ENCODE measurements at places on chromosomes 2 and 18.

DNA sequence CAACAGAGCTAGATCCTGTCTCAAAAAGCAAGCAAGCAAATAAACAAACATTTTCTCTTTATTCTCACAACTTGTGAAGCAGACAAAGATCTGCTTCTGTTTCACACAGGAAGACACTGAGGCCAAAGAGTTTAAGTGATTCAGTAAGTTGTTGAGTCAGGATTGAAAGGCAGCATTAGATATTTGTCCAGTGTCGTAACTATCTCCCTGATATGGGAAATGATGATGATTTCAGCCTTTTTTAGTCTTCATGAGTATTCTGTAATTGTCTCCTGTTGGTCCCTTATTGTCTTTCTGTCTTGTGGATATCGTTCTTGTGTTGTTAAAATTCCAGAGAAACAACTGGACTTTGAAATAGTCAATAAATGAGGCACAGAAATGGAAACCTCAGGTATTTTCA is 59.6 kb downstream of the GATA6 start:
- DNase-seq = no peak

DNA sequence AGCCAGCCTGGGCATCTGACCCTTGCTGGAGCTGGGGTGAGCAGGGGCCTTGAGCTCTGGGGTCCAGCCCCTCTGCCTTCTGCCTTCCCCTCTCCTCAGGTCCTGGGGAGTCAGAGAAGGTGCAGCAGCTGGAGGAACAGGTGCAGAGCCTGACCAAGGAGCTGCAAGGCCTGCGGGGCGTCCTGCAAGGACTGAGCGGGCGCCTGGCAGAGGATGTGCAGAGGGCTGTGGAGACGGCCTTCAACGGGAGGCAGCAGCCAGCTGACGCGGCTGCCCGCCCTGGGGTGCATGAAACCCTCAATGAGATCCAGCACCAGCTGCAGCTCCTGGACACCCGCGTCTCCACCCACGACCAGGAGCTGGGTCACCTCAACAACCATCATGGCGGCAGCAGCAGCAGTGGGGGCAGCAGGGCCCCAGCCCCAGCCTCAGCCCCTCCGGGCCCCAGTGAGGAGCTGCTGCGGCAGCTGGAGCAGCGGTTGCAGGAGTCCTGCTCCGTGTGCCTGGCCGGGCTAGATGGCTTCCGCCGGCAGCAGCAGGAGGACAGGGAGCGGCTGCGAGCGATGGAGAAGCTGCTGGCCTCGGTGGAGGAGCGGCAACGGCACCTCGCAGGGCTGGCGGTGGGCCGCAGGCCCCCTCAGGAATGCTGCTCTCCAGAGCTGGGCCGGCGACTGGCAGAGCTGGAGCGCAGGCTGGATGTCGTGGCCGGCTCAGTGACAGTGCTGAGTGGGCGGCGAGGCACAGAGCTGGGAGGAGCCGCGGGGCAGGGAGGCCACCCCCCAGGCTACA is 3.8 kb downstream of the EMILIN1 start:
- DNase-seq = no peak

DNA sequence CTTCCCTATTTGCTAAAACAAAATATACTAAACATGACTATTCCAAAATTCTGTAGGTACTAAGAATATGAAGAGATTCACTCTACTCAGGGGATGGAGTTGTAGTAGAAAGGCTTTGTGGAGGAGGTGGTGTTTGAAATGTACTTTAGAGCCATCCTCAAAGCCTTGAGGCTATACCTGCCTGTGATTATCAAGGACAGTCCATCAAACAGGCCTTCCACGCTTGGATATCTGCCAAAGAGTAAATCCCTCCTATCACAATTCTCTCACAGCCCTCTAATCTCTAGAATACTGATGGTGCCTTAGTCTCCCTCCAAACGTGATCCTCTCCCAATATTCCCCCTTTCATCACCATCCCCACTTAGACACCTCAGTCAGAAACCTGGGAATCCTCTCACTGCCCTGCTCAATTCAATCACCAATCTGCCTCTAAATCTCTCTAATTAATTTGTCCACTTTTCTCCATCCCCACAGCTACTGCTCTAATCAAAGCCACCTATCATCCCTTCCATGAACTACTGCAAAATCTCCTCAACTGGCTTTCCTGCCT is 13.1 kb downstream of the SOS1 start:
- no peak for DNase-seq

- peak; percentile 22 for DNase-seq
These were observed 57.0 kb downstream of the ZNF407 start for GRCh38 chr18:74654638-74655037.

Data from dermis microvascular lymphatic vessel endothelial cell (primary cell).